ENCODE measurements at places on chromosomes 5 and 9.

DNA sequence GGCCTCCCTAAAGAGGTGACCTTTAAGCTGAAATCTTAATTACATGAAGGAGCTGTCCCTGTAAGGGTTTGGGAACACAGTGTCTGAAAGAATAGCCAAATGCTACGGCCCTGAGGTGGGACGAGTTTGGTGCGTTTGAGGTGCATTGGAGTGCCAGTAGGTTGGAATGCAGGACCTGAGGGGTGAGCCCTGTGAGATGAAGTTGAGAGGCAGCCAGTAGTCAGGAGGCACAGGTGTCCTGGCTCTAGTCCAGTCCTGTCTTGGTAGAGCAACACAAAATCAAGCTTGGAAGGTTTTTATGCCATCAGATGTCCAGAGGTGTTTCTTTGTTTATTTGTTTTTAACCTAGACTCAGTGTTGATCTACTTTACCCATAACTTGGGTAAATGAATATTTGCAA lies 108.5 kb downstream of the ARHGAP26 start:
- no peak for DNase-seq

DNA sequence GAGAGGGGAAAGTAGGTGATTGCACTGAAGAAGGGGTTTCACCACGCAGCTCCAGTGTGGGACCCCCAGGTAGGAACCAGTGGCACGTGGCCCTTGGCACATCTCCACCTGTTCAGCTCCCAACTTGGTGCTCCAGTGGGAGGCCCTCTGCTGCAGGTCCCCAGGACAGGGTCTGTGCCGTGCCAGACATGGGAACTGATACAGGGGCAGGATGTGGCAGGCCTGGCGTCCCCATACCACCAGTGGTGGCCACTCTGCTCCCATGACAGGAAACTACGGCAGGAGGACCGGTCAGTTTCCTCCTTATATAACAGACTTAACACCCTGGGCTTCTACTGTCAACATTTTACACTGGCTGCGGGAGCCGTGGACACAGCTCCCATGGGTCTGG lies 67.3 kb downstream of the PSMB7 start:
- no peak for DNase-seq

DNA sequence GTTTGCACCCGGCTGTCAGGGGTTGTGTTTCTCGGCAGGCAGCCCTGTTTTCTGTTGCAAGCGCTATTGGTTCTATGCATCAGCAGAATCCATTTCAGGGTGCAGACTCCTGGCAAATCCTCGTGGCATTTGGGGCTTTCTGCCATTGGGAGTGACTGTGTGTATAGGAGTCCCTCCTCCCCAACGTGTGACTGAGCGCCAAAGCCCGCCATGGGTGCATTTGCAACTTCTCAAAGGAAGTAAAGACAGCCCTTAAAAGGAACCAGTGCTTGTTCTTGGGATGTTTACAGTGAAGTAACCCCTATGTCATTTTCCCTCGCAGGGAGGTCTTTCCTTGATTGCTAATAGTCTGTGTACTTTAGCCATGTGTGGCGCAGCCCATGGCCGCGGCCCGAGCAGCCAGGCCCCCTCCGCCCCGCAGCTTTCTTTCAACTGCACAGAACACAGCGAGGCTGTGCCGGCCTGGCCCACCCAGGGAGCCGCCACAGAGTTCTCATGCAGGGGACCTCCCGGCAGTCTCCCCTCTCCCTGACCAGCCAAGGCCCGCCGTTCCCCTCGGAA lies 175.6 kb downstream of the HSD17B3 start:
- DNase-seq: peak; percentile 38

DNA sequence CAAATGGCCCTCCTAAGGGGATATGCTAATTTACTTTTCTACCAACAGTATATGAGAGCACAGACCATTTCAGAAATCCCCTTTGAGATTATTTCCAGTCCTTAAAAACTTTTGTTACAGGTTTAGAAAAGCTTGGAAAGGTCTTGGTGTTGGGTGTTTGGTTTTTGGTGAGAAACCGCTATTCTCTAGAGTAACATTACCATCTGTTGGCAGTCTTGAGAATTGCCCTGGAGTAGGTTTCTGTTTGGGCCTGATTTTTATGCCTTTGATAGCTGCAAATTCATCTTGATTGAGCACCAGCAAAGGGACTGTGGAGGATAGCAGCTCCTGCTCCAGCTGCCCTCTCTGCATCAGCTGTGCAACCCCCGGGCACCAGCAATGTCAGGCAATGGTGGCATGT lies 8.0 kb downstream of the NUDT2 start:
- DNase-seq: peak; percentile 37

GRCh38 chr9:22244139-22245011 lies 202.2 kb upstream of the DMRTA1 start:
- peak; percentile 69 for DNase-seq

DNA sequence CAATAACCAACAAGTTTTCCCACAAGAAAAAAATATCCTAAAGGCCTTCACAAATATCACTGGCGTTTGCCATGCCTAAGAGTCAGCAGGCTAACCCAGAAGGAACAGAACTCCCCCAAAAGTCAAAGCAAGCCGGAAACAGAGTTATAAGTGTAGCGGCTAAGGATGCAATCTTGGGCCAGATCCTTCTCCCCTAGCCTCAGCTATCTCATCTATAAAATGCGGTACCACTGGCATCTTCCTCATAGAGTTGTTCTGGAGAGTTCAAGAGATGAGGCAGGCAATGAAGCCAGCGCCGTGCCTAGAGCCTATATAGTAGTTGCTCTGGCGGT lies 632 bp downstream of the DPM2 start:
- DNase-seq: no peak

GRCh38 chr5:33690374-33691135 lies 201.2 kb downstream of the ADAMTS12 start:
- DNase-seq: no peak

GRCh38 chr5:147485046-147485445 lies 24.8 kb downstream of the DPYSL3 start:
- DNase-seq: no peak

GRCh38 chr5:80631278-80632259 lies 22.9 kb upstream of the MSH3 start:
- no peak for DNase-seq

DNA sequence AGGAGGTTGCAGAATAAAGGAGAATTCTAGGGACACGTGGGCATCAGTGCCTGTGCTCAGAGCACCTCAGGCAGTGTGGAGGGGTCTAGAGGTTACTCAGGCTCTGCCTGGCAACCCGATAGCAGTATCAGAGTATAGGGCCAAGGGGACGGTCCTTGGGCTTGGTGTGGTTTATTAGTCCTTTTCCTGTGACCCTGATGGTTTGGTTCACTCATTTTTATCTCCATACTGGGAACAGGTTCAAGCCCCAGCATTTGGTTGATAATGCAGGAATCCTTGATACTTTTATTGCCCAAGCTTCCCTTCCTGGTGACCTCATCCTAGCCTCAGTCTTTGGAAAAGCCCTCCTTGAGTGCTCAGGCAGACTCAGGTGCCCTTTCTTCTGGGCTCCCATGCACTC lies 35.5 kb downstream of the FXN start:
- DNase-seq: no peak

DNA sequence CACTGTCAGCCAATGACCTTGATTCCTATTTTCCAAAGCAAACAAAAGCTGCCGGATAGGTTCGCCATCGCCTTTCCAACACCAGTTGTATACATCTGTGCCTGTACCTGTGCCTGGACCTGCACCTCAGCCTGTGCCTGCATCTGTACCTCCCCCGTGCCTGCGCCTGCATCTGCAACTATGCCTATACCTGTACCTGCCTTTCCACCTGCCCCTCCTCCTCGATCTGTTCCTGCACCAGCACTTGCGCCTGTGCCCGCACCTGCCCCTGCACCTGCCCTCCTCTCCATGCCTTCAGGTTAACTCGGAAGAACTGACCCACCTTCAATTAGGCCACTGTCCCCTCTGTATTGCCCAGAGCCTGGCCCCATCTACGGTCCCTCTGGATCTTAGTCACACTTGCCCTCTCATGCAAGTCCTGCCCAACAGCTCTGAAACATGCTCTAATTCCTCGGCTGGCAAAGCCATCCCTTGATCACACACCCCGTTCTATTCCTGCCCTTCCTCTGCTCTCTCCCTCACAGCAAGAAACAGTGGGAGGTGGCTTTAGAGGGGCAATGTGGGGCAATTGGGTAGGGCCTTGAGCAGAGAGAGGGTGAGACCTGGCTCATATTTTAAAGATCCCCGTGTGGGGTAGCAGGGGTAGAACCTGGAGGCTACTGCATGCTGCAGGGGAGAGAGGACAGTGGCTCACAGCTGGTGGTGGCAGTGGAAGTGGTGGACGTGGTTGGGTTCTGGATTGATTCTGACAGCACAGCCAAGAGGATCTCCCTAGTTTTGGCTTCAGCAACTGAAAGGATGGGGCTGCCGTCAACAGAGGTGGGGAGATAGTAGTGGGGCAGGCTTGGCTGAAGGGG lies 59.6 kb upstream of the PHYKPL start:
- no peak for DNase-seq

DNA sequence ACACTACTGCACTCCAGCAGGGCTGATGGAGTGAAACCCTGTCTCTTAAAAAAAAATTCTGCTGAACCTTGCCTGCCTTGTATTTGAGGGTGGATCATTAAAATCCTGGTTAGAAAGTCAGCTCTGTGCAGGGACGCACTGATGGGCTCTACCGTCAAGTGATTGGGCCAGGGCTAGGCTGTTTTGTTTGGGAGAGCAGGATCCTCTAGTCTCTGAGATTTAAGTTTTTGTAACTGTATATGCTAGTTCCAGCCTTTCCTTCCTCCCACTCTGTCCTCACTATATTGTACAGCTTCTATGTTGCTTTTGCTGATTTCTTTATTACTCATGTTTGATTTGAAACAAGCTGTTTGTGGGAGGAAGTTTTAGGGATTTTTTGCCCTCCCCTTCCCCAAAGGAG lies 11.5 kb downstream of the DDX4 start:
- DNase-seq: no peak

GRCh38 chr5:67511911-67512310 lies 315.3 kb upstream of the CD180 start:
- no peak for DNase-seq

DNA sequence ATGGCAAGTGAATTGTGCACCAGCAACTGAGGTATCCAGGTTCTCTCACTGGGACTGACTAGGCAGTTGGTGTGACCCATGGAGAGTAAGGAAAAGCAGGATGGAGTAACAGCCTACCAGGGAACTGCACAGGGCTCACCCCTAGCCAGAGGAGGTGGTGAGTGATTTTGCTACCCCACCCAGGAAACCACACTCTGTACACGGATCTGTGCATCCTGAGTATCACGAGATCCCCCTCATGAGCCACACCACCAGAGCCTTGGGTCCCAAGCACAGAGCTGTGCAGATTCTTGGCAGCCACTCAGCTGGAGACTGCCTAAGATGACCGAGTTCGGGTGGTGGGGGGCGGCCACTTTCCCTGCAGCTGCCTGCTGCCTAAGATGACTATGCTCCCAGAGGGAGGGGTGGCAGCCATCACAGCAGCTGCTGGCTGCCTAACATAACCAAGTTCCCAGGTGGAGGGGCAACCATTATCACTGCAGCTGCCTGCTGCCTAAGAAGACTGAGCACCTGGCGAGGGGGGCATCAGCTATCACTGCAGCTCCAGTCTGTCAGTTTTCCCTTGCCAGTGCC lies 48.4 kb upstream of the EFNA5 start:
- no peak for DNase-seq

- no peak for DNase-seq
Observed at GRCh38 chr9:108133101-108133500, 643.5 kb upstream of the KLF4 start.

- no peak for DNase-seq
Observed at GRCh38 chr5:72847439-72847838, 31.0 kb downstream of the TNPO1 start.

DNA sequence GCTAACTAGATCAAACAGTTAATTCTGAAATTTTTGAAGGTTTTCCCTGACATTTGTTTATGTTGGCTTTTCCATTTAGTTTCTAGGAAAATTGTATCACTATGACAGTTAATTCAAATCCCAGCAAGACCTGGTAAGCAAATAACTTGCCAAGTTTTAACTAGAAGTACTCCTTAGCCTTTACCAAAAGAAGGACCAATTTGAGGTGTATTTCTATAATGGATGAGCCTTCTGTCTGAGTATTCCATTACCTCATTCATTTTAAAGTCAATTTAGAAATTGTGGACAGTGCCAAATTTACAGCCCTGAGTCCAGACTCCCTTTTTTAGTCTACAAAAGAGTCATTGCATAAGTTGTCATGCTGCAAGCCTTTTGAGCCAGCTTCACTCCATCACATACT lies 687.6 kb downstream of the CETN3 start:
- no peak for DNase-seq

GRCh38 chr5:59157068-59157467 lies 574.2 kb downstream of the RAB3C start:
- DNase-seq: no peak

GRCh38 chr9:93026640-93027039 lies 31.9 kb upstream of the SUSD3 start:
- DNase-seq: no peak

Data from GM23338 (cell line).